ENCODE measurements at places on chromosomes 13 and 19.

GRCh38 chr13:110950819-110951570 is 36.1 kb upstream of the ANKRD10 start:
- DNase-seq: no peak

DNA sequence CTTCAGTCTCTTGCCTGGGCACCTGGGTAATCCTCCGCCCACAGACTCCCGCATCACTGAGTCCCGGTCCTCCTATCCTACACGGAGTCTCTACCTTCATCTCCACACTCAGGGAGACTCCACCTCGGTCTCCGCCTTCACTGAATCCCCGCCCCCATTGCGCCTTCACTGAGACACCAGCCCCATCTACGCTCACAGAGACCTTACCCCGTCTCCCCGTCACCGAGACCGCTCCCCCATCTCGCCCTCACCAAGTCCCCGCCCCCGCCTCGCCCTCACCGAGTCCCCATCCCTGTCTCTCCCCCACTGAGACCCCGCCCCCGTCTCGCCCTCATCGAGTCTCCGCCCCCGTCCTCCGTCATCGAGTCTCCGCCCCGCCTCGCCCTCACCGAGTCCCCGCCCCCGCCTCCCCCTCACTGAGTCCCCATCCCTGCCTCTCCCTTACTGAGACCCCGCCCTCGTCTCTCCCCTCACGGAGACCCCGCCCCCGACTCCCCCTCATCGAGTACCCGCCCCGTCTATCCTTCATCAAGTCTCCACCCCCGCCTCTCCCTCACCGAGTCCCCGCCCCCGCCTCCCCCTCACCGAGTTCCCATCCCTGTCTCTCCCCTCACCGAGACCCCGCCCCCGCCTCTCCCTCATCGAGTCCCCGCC is 23.1 kb upstream of the ZNF846 start:
- DNase-seq: peak; percentile 97

- DNase-seq: no peak
Measured at GRCh38 chr19:18657590-18658365, 20.9 kb downstream of the KLHL26 start.

- DNase-seq: no peak
Measured at GRCh38 chr19:3533033-3533432, 5.9 kb upstream of the TEKTIP1 start.

DNA sequence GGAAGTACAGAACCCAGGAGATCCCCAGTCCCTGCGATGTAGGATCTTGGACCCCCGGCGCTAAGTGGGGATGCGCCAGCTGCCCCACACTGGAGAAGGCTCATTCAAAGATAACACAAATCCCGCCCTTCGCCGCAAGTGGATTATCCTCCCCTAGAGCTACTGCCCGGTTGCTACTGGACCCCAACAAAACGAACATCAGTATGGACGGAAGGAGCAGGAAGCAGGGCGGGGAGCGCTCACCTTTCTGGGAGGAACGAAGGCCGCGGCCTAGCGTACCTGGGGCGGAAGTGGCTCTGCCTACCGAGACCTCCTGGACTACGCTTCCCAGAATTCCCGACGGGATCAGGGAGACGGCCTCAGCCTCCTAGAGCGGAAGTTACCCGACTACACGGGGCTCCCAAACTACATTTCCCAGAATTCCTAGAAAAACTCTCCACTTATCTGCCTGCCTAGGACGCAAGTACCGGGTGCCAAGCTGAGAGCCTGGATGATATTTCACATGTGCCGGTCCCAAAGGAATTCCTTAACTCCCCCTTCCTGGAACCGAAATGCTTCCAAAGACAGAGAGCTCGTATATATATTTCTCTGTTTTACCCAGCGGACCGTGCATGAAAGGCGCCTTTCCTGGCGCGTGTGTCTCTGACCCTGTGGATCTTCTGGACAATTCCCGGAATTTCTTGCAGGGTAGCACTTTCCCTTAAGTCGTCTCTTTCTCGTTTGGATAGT is at the start of gene ZNF112:
Gene ZNF112 (minus strand): TSS at position 298 of the 729 bp plus-strand sequence. CDS start 16,141 bp downstream, outside the sequence.
- DNase-seq: no peak

DNA sequence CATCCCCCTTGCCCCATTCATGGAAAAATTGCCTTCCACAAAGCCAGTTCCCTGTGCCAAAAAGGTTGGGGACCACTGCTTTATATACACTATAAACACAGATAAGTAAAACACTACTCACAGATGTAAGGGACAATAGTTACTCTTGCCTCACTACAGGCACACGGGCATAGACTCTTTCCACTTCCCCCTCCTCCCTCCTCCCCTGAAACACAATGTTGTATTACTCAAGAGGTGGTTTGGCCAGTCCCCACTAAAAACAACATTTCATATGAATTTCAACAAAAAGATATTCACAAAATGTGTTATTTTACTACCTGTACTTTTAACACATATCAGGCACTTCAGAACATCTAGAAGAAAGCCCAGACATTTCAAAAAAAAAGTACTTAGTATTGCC is 45.1 kb downstream of the EPSTI1 start:
- DNase-seq: no peak

Data from stimulated activated CD8-positive, alpha-beta memory T cell treated with anti-CD3 and anti-CD28 coated beads, Interleukin-4, amount 100 ng/mL, for 4 hours (primary cell).